Endothelial cell (in vitro differentiated cells): ENCODE measurements at places on chromosomes 5 and 9. TPM values are rescaled to one million over a fixed set of nuclear protein-coding genes. Genes with fewer than 3 reads are reported as not detected.

DNA sequence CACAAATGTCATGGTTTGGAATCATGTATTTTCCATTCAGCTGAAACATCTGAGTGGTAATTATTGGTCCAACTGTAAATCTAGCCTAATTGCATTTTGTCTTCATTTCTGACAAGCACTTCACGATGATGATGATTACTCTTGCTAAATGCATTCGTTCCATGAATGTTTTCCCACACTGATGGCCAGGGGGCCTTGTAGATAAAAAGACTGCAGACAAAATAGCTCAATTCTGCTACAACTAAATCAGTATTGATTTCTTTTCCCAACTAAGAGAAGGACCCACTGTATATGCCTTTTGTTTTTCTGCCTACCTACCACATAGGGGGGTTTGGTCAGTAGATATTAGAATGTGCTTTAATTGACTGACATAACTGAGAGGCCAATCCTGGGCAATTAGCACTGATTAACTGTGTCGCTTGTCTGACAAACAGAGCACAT lies 1351.3 kb upstream of the NUDT12 start:
- DNase-seq = no peak

DNA sequence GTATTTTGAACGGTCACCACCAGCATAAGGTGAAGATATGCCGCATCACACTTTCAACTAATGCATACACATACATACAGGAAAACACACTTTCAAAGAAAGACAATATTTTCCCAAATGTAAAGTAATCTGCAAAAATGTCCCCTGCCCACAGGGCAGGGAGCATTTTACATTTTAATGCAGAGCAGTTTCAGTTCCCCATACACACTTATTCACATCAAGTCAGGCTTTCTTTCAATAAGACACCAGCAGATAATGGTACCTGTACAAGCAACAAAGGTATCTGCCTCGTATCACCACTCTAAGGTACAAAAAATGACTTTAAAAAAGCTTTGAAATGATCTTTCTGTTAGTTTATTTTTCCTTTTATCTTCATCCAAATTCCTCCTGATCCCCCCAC lies 247.1 kb upstream of the CCNG1 start:
- DNase-seq = no peak

DNA sequence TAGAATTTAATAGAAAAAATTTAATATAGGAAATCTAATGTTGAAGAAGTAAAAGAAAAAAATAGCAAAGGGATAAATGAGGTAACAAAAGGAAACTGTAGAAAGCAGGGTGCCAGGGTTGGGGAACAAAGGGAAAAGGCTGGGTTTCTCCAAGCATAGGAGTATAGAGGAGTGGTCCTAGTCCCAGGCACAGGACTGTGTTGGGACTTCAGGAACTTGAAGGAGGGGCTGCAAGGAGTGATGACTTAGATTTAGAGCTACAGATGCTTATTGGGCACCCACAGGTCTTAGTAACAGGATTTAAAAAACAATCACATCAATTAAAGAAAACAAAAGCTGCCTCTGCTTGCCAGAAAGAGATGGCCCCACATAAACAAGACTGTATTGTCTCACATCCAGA lies 396.5 kb upstream of the TNC start:
- DNase-seq = no peak

DNA sequence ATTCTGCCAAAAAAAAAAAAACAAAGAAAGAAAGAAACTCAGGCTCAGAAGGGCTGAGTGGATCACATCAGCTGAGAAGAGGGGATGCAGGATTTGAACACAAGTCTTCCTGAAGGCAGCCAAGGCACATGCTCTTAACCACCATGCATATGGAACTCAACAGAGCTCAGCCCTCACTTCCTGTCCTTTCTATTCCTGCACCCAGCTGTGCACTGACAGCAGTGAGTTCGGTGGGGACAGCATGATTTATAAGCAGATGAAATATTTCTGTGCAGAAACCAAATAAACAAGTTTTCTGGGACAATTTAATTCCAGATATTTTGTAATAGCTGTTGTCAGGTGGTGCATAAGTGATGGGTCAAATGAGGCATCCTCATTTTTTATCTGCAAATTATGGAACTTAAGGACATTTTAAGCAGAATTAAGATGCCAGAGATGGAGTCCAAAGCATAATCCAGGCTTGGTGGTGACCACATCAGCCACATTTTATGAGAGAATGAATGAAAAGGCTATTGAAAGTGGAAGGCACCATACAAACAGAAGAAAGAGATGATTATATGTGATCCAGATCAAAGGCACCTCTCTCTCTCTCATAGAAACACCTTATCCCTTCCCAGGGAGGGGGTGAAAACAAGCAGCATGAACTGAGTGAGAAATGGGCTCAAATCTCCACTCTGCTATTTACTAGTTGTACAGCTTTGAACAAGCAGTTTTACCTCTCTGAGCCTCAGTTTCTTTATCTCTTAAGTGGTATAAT lies 303.6 kb upstream of the MSX2 start:
- DNase-seq = no peak

The LCN12 gene
- total RNA-seq = 1.5 TPM

The SPATA24 gene
- total RNA-seq = 7.6 TPM

The FOXD4L5 gene
- 0.10 TPM for total RNA-seq

The ZDHHC11B gene
- total RNA-seq = not detected

The IL5 gene
- not detected for total RNA-seq
